Activated CD8-positive, alpha-beta memory T cell treated with anti-CD3 and anti-CD28 coated beads, Interleukin-2, amount 50 U/mL, for 4 hours (primary cell): ENCODE measurements at places on chromosomes 7 and 10.

DNA sequence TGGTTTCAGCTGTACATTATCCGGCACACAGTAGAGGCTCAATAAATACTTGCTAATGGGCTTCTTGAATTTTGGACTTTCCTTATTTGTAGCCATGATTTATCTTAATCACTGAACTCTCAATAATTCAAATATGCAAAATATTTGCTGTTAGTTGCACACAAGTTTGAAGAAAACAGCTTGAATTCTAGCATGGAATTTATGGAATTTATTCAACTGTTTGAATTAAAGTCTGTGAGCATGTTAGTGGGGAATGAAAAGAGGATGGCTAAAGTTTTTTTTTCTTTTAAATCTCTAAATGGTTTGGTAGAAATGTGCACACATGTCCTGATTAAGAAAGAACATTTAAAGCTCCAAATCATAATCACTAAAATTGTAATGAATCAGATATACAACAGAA is 42.5 kb downstream of the SIRT1 start:
- no peak for DNase-seq

GRCh38 chr10:76509446-76509845 is 1078.0 kb downstream of the LRMDA start:
- DNase-seq, result no peak

GRCh38 chr10:86699991-86700840 is 31.9 kb downstream of the LDB3 start:
- DNase-seq, result no peak

GRCh38 chr10:33129996-33130386 is 172.0 kb upstream of the ITGB1 start:
- DNase-seq, result no peak

- no peak for DNase-seq
Observed at GRCh38 chr7:106723398-106723797, 62.4 kb upstream of the CCDC71L start.

- no peak for DNase-seq
Observed at GRCh38 chr10:16816171-16816570, 1.1 kb downstream of the RSU1 start.

GRCh38 chr7:12929476-12930140 is 242.2 kb downstream of the ARL4A start:
- DNase-seq, result no peak

- DNase-seq, result no peak
Observed at GRCh38 chr7:154873500-154874121, 129.3 kb downstream of the PAXIP1 start.

DNA sequence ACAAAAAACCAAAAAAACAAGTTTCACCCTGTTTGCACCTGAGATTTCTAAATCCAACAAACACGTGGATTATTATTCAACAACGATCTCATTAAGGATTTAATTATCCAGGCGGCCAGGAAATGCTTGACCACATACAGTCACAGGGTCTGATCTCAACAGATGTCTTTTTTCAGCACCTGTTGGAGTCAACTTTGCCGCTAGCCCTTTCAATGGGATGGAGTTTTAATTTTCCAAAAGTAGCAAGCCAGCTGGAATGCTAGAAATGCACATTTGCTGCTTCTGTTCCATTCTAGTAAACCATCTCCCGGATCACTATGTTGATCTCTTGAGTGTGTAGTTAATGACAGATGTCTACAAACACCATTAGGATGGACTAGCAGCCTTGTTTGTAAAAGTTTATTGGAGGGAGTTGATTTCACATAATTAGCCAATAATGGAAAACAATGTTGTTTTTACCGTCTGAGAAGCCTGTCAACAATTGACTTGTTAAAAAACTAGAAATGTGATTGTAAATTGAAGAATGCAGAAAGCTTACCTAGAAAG is 64.2 kb upstream of the DKK1 start:
- no peak for DNase-seq

DNA sequence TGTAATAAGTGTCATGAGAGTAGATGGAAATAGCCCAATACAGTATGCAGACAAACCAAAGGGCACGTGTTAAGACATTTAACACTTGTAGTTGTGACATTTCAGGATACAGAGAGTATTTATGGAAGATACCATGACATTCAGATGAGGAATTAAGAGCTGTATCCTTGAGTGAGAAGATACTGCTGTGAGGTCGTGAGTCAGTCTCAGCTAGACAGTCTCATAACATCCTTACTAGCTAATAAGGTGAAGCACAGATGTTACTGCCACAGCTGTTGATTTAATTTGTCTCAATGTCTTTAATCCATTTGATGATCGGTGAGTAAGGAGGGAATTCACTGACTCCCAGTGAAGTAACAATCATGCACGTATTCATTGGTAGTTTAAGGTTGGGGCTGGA is 288.0 kb upstream of the AKR1E2 start:
- no peak for DNase-seq

DNA sequence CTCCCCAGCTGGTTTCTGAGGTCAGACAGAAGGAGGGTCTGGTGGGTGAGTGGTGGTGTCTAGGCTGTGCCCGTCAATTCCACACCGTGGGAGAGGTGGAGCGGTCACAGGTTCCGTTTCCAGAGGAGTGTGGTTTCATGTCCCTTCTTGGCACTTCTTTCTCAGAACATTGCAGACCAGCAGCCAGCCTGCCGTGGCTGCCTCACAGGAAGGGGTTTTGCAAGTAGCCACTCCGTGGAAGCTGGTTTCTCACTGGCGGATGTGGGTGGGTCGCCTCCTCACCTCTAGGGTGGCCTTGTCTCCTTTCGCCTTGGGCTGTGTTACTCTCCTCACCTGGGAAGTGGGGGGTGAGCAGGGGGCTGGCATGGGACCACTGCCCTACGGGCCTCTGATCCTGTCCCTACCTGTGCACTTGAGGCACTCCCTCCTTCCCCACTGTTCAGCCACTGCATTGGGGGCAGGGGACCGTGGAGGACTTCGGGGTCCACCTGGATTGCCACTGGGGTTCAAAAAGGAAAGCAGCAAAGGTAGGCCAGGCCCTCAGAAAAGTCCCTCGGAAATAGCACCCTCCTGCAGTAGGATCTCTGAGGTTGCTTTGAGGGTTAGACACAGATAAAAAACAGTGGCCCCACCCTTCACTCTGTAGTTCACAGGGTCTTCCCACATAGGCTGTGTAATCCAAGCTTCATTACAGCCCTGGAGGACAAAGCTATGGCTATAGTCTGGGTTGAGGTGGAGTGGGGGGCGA is 33.9 kb downstream of the TSPAN14 start:
- no peak for DNase-seq

- no peak for DNase-seq
Observed at GRCh38 chr10:98209441-98209840, 58.6 kb downstream of the LOXL4 start.

DNA sequence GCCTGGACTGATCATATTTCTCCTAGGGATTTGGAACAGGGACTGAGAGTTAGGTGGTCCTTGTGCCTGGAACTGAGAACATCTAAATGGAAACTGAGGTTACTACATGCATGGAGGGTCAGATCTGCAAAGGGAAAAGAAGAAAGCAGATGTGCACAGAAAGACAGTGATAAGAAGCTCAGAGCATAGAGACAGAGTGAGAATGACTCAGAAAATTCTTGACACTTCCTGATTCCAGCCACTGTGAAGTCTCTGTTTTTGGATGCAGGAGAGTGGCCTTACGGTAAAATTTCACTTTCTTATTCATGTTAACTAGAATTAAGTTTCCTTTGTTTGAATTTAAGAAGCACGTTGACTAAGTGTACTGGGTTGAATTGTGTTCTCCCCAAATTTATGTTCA is 241.7 kb downstream of the TMEM26 start:
- no peak for DNase-seq

- DNase-seq, result no peak
Observed at GRCh38 chr7:80443325-80443724, 68.5 kb downstream of the GNAT3 start.
